WERI-Rb-1 (cell line): ENCODE measurements at places on chromosomes 4 and X.

DNA sequence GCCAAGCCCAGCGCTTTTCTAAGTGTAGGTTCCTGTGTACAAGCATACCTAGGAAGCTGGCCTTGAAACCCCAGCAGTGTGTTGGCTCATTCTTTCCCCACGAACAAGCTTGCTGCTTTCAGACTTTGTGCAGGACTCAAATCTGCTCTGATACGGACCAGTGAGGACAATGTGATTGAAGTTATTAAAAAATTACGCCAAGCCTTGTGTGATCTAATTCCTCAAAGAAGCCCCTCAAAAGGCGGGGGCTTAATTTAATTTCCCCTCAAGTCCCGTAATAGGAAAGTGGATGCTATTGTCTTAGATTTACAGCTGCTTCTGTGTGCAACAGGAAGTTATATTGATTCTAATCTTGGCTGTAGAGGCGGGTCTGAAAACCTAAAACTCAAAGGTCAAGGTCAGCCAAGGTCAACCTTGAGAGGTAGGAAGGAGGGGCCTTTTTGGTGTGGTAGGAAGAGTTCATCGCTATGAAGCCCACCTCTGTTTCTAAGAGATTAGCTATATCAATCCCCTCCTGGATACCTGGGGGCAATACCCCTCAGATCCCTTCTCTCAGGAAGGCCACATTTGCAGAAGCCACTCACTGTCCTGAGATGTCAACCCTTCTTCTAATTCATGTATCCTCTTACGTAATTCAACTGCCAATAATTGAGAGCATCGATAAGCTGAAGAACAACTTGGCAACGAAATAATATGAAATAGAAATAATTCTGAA is 45.1 kb downstream of the TBC1D9 start:
- no peak for DNase-seq

- DNase-seq, result no peak
These were observed 50.3 kb downstream of the CHRDL1 start for GRCh38 chrX:110745288-110745687.

DNA sequence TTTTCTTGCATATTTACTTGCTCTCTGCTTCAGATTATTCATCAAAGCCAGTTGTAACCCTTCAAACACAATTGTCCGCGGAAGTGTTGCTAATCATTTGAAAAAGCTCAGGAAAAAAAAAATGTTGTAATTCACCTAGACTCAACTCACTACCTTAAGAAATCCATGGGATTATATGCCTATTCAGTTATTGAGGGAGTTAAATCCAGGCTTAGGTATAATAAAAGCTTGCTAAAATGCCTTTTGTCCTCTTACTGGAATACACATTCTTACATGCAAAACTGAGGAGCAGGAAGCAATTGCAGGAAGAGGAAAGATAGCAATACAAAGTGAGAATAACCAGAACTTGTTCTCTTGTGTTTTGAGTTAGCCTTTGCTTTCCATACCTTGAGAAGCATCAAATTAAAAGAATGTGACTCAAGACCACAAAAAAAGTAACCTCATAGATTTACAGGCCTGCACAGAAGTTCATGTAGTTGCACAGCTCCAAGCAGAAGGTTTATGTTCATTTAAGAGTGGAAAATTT is 91.4 kb upstream of the FAM241A start:
- no peak for DNase-seq

DNA sequence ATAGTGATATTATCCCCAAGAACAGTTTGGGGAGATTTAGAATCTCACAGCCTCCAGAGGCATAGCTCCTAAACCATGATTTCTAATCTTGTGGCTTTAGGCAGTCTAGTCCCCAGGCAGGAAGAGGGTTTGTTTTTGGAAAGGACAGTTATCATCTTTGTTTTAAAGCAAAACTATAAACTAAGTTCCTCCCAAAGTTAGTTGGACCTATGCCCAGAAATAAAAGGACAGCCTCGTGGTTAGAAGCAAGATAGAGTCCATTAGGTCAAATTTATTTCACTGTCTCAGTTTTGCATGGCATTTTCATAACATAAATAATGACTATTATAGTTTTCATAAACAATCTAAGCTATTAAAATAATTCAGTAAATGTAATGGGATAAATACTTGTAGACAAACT is 120.5 kb downstream of the MAGEC2 start:
- no peak for DNase-seq

- DNase-seq, result no peak
These were observed 16.7 kb downstream of the LGI2 start for GRCh38 chr4:25013756-25014661.

GRCh38 chr4:48780865-48781214 is 761 bp upstream of the FRYL start:
- DNase-seq, result no peak

GRCh38 chr4:23382879-23383278 is 507.0 kb downstream of the PPARGC1A start:
- DNase-seq, result no peak

DNA sequence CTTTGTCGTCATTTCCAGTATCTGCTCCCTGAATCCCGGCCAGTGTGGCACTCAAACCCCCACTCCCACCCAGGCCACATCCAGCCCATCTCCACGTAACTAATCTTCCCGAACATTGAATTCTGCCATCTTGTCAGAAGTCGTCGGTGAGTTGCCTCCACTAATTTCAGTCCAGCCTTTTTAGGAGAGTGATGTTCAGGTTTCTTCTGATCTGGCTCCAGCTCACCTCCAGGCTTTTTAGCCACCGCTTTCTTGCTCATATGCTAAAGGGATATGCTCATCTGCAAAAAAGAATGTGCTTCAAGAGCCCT is 1.3 kb downstream of the TMEM165 start:
- no peak for DNase-seq

- DNase-seq, result no peak
These were observed 64.2 kb upstream of the SYTL5 start for GRCh38 chrX:37942170-37942569.

DNA sequence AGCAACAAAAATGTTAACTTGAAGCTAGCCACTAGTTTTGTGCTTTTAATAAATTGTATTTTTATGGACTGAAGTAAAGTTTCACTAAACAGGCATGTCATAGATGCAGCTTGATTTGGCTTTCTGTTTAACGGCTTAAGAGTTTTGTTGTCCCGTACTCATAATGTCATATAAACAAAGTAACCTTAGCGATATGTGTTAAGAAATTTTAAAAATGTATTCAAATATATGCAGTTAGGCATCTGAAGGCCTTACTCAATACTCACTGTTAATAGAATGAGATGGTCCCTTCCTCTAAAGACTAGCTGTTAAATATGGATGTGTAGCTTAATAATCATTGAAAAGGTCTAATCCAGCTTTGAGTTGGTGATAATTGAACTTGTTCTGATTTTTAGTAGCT is 1.0 kb upstream of the SCLT1 start:
- no peak for DNase-seq

GRCh38 chrX:123303429-123303828 is 119.4 kb downstream of the GRIA3 start:
- DNase-seq, result no peak

GRCh38 chrX:119094819-119095218 is 22.0 kb downstream of the CT47C1 start:
- DNase-seq, result no peak

- DNase-seq, result no peak
These were observed 78.0 kb downstream of the CHRNA9 start for GRCh38 chr4:40412866-40413795.

- DNase-seq, result no peak
These were observed 25.6 kb downstream of the NR0B1 start for GRCh38 chrX:30283456-30284200.

GRCh38 chrX:150074175-150074574 is 135.9 kb upstream of the EOLA2 start:
- no peak for DNase-seq

DNA sequence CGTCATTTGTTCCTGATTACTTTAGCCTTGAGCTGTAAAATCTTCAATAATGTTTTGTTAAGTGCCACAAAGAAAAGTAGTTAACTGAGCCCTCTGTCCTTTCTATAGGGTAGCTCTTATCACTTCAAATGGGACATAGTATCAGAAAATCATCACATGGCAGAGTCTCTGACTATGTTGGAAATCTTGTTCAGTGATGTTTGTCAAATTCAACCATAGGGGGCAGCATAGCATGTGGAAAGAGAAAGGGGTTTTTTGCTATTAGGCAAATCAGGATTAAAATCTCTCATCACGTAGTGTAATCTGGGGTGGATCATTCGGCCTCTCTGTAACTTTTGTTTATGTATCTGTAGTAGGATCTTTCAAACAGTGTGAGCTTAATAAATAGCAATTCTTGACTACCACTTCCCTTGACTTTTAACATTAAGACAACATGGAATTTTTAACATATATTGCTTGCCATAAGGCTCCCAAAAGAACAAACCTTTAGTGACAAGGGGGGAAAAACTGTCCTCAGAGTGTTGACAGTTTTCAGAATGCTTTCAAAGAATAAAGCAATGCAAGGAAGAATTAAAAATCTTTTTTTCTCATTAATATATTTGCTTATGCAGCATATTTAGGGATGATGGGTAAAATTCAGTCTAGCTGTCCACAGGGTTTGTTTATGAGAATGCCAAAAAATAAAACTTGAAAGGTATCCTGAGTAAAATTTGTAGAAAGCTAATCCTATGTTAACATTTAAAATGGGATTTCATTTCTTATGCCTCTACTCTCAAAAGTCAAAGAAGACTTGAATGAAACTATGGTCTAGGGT is 127.2 kb downstream of the FBXW7 start:
- peak; percentile 30 for DNase-seq

GRCh38 chr4:95513022-95513421 is 35.8 kb downstream of the UNC5C start:
- no peak for DNase-seq

DNA sequence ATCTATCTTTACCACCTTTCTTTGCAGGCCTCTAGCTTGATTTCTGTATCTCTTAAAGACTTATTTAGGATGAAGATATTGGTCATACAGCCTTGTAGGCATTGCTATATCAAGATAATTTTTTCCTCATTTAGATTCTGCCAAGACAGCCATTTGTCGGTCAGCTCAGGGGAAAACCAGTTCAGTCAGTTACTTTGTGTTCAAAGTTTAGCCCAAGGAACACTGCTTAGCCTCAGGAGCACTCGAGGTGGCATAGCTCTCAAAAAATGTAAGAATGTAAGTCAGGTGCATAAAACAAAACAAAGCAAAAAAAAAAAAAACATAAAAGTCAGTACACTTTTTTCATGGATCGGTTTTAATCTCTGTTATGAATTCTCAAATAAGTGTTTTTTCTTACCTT is 43.4 kb downstream of the NRK start:
- DNase-seq, result no peak
